A172 (cell line): ENCODE measurements at places on chromosomes 4 and X. TPM values are rescaled to one million over a fixed set of nuclear protein-coding genes. Genes with fewer than 3 reads are reported as not detected.

Gene MRPS18C
- total RNA-seq, result 38.3 and 49.2 TPM in 2 replicates

GRCh38 chr4:158782551-158783360 lies 13.9 kb downstream of the FNIP2 start:
- no peak for DNase-seq

DNA sequence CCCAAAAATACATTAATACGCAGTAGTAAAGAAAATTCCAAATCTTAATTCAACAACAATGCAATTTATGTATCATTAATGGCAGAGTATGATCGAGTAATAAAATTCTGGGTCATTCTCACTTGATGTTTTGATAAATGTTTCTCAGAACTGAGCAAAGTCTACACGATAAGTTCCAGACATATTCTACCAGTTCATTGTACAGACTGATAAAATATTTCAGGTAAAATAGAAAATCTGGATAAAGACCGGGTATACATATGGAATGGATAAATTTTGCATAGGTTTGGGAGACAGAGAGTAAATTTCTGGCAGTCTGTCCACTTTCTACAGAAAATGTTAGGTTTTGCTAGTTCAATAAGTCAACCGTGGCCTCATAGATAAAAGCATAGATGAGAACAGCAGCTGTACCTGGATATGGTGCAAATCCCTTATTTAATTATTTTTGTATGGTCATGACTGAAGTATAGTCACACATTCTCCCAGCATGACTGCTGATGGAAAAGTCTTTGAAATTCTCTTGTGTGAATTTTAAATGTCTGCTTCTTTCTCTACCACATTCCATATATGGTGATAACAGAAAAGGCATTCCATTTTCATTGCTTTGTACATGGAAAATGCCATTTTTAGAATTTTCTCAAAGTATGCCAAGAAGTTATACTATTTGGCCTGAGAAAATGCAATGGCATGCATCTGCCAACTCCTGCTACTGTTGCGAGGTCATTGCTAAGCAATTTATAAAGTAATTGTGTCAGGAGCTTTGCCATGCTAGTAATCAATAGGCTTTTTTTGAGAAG lies 301.9 kb upstream of the ARSJ start:
- peak; percentile 43 for DNase-seq

Gene TCEANC
- 3.0 and 5.6 TPM in 2 replicates for total RNA-seq

Gene SYTL4
- total RNA-seq, result 5.4 and 5.7 TPM in 2 replicates

- DNase-seq, result no peak
These were observed 22.7 kb upstream of the HPGDS start for GRCh38 chr4:94365304-94365703.

GRCh38 chrX:133668225-133668931 lies 253.1 kb upstream of the GPC4 start:
- DNase-seq, result no peak

DNA sequence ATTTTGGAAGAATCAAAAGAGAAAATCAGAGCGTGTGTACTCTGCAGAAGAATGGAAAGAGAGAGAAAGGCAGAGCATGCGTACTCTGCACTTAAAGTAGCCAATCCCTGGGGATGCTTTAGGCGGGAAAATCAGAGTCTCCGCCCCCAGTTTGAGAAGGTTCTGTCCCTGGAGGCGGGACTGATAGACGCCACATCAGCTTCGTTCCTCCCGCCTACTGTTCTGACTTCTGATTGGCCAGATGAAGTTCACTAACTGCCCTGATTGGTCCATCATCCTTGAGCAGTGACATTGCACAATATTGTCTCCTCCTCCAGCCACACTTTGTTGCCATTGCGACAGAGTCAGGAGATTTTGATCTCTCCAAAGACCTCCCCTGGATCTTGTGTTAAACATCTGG lies 23.8 kb downstream of the SSX1 start:
- DNase-seq, result peak; percentile 13

DNA sequence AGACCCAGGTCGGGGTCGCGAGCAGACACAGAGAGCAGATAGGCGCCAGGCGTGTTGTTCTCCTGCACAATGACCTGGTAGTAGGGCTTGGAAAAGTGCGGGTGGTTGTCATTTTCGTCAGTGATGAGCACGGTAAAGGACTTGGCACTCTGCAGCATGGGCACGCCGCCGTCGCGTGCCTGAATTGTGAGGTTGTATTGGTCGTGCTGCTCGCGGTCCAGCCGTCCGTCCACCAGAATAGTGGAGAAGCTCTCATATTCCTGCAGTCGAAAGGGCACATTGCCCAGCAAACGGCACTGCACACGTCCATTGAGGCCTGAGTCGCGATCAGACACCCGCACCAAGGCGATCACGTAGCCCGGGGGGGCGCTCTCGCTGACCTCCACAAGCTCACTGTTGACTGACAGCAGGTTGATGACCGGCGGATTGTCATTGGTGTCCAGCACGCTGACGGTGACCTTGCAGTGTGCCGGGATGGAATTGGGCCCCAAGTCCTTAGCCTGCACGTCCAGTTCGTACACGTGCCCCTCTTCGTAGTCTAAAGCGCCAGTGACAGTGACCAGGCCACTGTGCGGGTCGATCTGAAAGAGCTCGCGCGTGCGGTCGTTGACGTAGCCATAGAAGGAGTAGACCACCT lies 2.8 kb downstream of the PCDH19 start:
- DNase-seq, result no peak

- DNase-seq, result no peak
These were observed 10.8 kb upstream of the ACSL1 start for GRCh38 chr4:184836613-184837012.

Gene TIGD4
- 0.62 and 1.5 TPM in 2 replicates for total RNA-seq

DNA sequence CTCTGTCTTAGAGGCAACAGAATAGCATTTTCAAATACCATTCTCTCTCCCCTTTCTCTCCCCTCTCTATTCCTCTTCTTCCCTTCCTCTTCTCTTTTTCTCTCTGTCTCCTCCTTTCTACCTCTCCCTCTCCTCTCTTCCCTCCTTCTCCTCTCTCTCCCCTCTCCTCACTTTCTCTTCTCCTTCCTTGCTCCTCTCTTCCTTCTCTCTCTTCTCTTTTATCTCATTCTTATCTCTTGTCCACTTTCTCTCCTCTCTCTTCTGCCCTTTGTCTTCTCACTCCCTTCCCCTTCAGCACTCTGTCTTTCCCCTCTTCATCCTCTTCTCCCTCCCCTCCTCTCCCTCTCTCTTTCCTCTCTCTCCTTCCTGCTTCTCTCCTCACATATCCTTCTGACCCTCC lies 2265.8 kb upstream of the TENM3 start:
- DNase-seq, result no peak

Gene NAT8L
- 4.8 and 5.5 TPM in 2 replicates for total RNA-seq

DNA sequence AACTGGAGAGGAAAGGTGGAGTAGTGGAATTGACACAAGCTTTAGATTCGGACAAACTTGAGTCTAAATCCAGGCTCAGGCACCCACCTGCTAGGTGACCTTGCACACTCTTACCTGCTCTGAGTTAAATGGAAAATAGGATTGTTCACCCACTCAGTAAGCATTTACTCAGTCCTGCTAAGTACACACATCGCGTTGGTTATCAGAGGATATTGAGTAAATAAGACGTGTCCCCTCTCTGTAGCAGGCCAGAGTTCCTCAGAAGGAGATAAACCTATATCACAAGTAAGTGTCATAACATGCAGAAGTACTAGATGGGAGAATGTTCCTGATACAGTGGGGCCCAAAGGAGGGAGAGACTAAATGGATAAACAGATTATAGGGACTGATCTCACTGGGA lies 117.7 kb downstream of the SMIM20 start:
- DNase-seq, result no peak

DNA sequence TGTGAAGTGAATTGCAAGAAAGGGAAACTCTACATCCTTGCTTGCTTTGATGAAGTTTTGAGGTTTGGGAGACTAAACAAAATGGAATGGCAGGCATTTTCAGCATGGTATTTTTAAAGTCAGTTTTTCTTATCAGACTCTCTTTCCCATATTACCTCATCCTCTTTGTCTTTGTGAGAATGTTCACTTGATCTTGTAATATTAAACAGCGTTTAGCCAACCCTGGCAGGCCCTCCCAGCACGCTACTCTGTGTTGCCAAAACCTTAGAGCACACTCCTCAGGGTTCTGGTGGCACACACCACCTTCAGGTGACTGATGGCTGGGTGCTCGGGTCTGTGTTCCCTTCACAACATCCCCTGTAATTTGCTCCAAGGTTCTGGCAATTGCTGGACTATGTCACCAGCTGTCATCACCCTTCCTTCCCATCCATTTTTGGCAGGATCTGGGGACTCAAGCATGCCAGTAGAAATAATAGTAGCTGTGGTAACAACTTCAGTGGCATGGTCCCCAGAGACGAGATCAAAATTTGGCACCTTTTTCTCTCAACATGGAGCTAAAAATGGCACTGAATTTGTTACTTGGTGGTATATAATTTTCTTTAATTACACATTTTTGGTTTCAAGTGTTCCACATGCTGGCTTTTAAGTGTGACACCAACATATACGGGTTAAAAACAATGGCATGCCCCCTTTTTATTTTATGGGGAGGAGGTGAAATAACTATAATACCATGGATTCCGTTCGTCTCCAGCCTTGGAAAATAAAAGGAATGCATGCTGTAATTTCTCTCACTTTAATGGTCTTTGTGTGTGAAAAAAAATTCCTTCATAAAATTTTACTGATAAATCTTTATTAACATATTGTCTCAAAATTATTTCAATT lies 273.1 kb downstream of the DCTD start:
- DNase-seq, result peak; percentile 80

DNA sequence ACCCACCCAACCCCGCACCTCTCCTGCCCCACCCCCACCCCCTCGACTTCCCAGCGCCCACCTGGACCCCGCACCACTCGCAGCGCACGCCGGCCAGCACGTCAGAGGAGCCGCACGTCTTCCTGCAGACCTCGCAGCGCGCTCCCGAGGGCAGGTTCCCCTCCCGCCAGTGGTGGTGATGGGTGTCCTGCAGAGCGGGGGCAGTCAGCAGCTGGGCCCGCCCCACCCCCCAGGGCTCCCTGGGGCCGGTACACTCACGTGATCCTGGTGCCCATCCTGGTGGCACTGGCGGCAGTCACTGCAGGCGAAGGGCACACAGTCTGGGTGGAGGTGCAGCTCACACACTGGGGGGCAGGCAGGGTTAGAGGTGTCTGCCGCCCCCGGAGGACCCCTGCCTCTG lies 5.1 kb downstream of the DGKQ start:
- DNase-seq, result no peak

- no peak for DNase-seq
These were observed 34.1 kb upstream of the MXD4 start for GRCh38 chr4:2295900-2296442.
